ENCODE measurements at places on chromosomes 6 and 20.

DNA sequence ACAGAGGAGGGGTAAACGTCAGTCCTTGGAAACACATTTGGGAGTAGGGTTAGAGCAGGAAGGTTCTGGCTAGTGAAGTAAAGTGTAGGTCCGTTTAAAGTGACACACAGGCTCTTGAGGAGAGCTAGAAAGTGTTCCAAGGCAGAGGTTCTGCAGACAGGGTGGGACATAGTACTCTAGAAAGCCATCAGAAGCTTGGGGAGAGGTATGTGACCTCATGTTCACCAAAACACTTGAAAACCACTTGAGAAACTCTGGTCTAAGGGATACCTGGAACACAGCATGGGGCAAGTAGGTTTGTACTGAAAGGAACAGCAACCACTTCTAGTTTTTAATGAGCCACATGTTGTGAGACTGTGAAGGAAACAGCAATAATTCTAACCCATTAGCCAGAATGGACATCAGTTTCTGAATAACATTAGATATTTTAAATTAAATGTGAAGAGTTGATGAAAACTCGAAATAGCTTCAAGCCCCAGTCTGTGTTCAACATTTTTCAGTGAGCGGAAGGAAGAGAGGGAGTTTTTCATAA is 49.0 kb downstream of the SOBP start:
- no peak for DNase-seq

DNA sequence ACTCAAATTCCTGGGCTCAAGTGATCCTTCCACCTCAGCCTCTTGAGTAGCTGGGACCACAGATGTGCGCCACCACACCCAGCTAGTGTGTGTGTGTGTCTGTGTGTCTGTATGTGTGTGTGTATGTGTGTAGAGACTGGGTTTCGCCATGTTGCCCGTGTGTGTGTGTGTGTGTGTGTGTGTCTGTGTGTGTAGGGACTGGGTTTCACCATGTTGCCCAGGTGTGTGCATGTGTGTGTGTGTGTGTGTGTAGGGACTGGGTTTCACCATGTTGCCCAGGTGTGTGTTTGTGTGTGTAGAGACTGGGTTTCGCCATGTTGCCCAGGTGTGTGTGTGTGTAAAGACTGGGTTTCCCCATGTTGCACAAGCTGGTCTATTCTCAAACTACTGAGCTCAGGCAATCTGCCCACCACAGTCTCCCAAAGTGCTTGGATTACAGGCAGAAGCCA is 28.3 kb downstream of the CDK5RAP1 start:
- no peak for DNase-seq

GRCh38 chr20:57770852-57771720 is 61.3 kb upstream of the PMEPA1 start:
- DNase-seq = no peak

GRCh38 chr20:15702161-15702560 is 871.1 kb downstream of the KIF16B start:
- DNase-seq = no peak

- DNase-seq = no peak
These were observed 433 bp downstream of the QRSL1 start for GRCh38 chr6:106629859-106630163.

DNA sequence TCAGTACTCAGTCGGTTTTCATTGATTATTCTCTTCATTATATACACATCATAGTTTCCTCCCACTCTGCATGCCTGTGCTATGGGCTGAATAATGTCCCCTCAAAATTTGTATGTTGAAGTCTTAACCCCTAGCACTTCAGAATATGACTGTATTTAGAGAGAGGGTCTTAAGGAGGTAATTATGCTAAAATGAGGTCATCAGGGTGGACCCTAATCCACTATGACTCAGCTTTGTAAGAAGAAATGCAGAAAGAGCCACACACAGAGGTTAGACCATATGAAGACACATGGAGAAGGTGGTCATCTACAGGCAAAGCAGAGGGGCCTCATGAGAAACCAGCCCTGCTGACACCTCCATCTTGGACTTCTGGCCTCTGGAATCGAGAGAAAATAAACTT is 15.8 kb downstream of the ABHD12 start:
- no peak for DNase-seq

GRCh38 chr20:9581509-9581908 is 67.1 kb downstream of the LAMP5 start:
- no peak for DNase-seq

DNA sequence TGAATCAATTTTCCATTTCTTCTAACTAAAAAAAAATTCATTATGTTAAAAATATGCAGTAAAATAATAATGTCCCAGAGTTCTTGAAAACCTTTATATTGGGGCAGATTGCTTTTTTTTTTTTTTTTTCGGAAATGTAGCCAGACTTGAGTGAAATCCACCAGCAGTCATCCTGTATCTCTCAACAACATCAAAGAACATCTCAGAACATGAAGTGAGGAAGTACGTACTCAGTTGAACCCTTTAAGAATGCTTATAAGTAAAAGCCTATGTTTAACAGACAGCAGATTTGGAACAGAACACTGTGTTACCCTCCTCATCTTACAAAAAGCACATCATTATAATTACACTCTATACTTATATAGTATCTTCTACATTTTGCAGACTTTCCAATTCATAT is 51.0 kb upstream of the SUPT3H start:
- no peak for DNase-seq

- DNase-seq = no peak
These were observed 194.0 kb upstream of the KCNK16 start for GRCh38 chr6:39516471-39516870.

DNA sequence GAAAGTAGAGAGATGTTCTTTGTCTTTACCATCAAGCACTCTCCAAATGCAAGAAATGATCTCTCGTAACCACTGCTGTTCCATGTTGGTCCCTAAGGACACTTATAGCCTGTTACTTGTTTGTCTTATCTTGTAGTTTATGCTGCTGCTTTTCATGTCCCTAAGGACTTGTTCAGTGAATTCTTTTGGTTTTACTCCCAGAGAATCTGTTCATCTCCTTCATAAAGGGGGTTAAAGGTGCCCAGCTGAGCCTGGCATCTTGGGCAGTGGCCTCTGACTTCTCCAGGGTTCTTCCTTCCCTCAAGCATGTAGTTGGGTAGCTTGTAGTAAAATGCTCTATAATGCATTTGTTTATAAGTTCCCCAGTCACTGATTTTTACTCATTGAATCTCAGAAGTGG is 864 bp upstream of the PKIG start:
- DNase-seq = no peak

DNA sequence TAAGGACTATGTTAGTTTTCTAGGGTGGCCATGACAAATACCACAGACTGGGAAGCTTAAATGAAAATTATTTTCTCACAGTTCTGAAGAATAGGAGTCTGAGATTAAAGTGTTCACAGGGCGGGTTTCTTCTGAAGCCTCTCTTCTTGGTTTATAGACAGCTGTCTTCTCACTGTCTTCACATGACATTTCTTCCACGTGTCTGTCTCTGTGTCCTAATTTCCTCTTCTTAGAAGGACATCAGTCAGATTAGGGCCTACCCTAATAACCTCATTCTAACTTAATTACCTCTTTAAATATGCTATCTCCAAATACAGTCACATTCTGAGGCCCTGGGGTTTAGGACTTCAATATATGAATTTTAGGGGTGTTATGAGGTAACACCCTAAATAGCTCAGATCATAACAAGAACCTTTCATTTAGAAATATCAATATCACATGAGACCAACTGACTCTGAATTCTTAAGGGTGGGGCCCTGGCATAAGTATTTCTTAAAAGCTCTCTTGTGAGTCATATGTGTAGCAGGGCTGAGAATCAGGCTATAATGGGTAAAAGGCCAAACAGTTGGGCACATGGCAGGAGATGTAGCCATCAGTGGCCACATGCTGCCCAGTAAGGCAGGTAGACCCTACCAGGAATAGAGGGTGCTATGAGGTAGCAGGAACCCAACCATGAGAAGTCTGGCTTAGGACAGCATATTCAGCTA is 62.0 kb upstream of the TENT5A start:
- DNase-seq = no peak

DNA sequence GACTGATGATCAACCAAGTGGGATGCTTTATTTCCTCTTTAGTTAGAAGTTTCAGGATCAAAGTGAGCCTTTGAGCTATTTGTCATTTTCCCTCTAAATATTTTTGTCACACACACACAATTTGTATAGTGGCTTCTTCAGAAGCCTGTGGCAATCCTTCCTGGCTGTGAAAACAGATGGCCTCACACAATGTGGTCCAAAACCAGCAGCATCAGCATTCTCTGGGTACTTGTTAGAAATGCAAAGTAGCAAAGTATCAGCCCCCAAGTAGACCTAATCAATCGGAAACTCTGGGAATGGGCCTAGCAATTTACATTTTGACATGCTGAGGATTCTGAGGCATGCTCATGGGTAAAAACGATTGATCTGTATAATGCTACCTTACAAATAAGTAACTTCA is 115.9 kb downstream of the PAX1 start:
- DNase-seq = no peak

- DNase-seq = no peak
These were observed 41.5 kb downstream of the FHL5 start for GRCh38 chr6:96604420-96604819.
